ENCODE measurements at places on chromosomes 2 and 18.

DNA sequence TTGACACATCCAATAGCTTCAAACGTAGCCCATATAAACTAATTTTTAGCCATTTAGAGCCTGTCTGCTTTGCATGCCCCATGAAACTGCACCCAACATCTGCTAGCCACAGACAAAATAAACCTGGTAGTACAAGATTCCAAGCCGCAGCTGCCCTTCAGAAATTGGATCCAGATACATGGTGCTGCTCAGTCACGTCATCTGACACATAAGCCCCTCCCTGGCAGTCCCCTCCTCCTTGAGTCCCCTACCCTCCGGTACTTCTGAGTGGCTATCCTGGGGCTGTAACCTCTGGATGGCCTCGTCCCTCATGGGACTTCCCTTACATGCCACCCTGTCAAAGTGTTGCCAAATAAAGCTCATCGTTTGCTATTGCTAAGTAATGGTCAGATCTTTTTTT, 33.8 kb downstream of the PROC start:
- no peak for DNase-seq

DNA sequence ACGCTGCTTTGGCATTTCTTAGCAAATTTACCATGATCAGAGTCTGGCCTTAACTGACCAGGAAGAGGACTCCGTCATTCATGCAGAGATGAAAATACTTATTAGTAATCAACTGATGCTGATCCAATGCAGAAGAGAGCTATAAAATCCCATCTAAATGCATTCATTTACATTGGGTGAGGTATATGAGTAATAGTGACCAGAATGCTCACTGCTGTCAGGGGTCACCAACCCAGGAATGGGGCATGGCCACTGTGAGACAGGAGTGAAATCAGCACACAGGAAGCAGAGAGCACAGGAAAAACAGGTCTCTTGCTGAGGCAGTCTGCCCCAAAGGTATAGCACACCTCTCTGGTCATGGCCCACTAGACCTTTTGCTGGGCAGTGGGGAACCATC, 68.1 kb upstream of the TMEM247 start:
- DNase-seq = no peak

DNA sequence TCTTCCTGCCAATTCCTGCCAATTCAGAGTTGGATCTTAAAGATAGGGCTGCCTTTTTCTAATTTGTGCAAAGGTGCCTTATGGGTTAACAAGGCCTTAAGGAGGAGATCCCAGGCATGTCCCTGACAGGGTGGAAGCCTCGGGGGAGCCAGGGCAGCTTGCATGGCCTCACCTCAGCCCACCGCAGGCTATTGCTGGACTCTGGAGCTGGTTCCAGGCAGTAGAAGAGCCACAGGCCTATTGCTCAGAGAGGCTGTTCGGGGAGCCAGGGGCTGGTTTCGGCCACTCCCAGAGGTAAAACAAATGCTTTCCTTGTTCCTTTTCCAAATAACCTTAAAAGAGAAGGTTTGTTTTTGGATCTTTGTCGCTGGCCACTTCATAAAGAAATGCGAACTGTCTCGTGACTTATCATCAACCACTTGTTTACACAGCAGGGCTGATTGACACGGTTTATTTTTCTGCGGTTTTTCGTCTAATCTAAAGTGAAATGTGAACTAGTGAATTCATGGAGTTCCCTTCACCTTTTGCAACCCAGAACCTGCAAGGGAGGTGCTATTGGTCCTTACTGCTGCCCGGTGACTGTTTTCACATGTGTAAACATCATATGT, 108.6 kb downstream of the APOB start:
- DNase-seq = no peak

DNA sequence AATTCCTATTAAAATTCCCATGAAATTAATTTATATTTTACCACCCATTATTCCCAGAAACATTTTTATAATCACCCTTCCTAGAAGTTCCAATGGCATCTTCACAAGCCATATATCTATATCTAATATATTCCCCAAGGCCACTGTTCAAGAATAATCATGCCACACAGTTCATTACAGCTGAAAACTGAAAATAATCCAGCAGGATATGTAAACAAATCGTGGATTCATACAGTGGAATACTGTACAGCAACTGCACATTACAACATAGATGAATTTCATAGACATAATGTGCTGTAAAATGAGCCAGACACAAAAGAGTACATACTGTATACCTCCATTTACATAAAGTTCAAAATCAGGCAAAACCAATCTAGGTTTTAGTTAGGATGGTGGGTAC, 63.9 kb upstream of the SERPINE2 start:
- no peak for DNase-seq

DNA sequence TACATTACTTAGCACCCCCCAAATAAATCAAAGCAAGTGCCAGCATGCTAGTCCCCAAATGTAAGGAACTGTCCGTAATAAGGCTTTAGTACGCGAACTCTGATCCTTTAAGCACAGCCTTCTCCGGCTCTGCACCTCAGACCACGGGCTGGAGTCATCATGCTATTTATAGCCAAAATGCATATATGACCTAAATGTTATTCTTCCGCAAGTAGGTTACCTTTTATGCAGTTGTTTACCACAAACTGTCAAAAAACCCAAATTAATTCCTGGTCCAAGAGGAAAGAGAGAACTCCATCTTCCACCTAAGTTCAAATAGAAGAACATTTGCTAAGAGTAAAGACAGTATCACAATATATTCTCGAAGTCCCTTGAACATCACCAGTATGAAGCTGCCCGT, 42.7 kb downstream of the ZNF516 start:
- no peak for DNase-seq

- DNase-seq = no peak
Measured at GRCh38 chr18:76903386-76903785, 81.0 kb downstream of the ZNF236 start.

DNA sequence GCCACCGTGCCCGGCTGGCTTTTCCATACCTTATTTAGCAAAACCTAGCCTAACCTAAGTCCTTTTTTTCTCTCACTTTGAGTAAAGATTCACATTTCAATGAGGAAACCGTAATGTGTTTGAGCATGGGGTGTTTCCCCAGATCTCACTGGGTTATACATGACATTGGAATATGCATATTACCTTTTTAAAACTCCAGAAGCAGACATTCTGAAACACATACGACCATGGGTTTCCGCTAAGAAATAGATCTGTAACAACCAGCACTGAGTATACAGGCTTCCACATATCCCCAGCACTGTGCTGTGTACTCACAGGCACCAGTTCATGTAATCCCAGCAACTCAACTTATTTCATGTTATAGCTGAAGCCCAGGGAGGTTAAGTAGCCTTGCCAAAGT, 41.0 kb upstream of the FOSL2 start:
- no peak for DNase-seq

DNA sequence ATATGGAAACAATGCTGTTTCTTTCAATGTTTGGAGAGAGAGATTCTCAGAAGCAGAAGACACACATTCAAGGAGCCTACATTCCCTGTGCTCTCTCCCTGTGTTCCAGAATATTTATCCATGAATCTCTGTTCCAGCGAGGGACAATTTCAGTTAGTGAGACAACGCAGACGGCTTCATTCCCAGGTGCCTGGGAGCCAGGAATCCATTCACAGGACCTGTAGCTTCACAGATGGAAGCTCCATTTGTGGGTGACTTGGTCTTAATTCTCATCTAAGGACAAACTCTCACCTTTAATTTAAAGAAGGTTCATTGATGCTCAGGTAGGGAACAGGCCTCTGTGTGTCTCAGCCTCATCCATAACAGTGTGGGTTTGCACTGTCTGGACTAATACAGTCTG, 1156.6 kb downstream of the RPIA start:
- no peak for DNase-seq

Measured in cerebellar cortex (tissue), 1 donor.